ENCODE measurements at places on chromosomes 16 and 17.

GRCh38 chr16:12311877-12312276 is 335.3 kb downstream of the SNX29 start:
- no peak for DNase-seq

- peak; percentile 62 for DNase-seq
Measured at GRCh38 chr16:87392821-87393679, 914 bp downstream of the MAP1LC3B start.

DNA sequence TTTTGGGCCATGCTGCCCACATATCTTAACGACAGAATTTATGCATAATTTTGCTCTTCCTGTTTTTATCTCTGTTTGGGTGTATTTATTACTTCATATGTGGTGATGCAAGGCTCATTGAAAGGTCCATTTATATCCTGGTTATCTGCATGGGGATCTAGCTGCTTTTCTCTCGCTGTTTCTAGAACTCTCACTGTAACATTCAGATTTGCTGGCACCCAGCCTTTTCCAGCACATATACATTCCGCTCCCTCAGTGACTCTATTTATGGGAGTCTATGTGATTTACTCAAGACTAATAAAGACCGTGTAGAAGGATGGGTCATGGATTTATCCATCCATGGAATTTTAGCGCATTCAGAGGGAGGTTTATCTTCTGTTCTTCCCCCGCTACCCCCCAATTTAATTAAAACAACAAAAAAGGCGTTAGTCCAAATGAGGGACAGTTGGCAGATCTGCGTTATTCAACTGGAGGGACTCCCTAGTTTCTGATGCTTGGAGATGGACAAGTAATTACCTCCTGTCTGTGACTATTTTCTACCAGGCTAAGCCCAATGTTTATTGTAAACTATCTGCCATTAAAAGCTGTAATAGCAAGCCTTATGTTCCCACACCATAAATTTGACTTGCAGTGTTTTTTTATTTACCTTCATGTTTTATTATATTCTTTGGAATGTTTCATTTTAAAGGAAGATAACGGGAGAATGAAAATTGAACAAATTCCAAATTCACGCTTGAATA is 19.8 kb upstream of the MARCHF10 start:
- DNase-seq: no peak

- DNase-seq: no peak
Measured at GRCh38 chr16:57781349-57781740, 20.9 kb downstream of the KIFC3 start.

DNA sequence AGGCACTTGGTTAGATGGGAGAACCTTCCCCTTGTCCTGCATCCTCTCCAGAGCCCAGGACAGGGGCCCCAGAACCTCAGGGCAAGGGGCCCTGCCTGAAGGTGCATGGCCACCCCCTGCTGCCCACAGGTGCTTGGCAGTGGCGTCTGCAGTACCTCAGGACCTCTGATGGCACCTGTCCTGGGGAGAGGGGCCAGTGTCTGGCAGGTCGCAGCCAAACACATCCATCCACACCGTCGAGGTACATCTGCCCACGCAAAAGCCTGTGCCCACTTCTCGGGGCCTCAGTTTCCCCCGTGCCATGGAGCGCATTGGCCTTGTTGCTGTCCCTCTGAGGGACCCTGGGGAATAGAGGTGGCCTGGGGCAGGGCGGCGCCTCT is 9.3 kb downstream of the MAP2K3 start:
- DNase-seq: no peak

- no peak for DNase-seq
Measured at GRCh38 chr16:66420396-66420795, 6.7 kb upstream of the BEAN1 start.

DNA sequence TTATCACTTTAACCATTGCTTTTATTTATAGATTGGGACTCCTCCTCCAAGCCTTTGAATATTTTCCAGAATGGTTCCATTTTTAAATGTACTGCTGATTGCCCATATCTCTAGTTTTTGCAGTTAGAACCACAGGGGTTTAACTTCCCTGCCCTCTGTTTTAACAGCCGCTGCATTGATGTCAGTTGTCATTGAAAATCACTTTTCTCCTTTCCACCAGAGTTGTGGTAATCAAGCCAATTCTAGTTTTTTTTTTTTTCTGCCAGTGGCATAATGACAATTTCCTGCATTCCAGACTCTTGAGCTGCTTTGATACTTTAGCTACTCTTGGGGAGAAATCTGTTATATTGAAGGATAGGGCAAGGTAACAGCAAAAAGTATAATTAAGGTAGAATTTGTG is 91.5 kb downstream of the HS3ST4 start:
- no peak for DNase-seq

DNA sequence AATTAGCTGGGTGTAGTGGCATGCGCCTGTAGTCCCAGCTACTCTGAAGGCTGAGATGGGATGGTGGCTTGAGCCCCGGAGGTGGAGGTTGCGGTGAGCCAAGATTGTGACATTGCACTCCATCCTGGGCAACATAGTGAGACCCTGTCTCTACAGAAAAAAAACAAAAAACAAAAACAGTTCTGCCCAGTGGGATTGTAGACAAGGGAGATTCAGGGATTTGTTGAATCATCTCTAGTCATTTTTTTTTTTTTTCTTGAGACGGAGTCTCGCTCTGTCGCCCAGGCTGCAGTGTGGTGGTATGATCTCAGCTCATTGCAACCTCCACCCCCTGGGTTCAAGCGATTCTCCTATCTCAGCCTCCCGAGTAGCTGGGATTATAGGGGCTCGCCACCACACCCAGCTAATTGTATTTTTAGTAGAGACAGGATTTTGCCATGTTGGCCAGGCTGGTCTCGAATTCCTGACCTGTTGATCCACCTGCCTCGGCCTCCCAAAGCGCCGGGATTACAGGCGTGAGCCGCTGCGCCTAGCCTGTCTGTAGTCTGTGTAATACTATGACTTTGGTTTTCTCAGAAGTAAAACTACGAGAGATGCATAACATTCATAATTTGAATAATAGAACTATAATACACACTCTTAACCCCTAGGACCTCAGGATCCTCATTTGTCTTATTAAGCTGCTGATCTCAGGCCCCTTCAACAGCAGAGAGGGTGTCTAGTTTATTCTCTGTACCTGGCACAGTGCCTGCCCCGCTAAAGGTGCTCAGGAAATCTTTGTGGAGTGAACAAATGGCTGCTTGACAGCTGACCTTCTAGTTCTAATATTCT is 1.4 kb downstream of the TEN1 start:
- no peak for DNase-seq

GRCh38 chr16:75387951-75388350 is 45.4 kb downstream of the CFDP1 start:
- no peak for DNase-seq

DNA sequence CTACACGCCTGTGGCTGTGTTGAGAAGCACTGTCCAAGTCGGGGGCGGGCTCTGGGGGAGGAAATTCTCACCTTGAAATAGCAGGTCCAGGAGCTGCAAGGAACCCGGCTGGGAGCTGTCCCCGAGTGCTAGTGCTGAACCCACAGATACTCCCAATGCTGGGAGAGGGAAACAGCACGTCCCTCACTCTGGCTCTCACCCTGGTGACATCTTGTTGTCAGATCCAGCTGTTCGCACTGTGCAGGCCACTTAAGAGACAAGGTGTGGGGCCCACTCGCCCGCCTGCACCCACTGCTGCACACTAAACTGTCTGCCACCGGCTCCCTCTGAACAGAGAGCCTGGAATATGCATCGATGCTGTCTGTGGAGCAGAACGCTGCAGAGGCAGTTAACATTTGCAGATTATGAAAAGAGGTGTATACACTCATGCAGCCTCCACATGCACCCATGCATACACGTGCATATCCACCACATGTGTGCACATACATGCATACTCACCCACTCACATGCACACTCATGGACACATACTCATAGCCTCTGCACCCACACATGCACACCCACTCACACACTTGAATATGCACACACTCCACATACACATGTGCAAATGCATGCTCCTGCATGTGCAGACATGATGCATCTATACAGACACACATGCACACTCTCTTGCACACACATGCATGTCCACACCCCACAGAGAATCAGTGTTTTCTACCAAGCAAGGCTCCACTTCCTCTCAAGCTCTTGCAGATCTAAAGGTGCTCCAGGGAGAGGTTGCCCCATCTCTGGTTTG is 42.0 kb downstream of the MGAT5B start:
- no peak for DNase-seq

- no peak for DNase-seq
Measured at GRCh38 chr17:59812139-59812538, 80.6 kb downstream of the TUBD1 start.

DNA sequence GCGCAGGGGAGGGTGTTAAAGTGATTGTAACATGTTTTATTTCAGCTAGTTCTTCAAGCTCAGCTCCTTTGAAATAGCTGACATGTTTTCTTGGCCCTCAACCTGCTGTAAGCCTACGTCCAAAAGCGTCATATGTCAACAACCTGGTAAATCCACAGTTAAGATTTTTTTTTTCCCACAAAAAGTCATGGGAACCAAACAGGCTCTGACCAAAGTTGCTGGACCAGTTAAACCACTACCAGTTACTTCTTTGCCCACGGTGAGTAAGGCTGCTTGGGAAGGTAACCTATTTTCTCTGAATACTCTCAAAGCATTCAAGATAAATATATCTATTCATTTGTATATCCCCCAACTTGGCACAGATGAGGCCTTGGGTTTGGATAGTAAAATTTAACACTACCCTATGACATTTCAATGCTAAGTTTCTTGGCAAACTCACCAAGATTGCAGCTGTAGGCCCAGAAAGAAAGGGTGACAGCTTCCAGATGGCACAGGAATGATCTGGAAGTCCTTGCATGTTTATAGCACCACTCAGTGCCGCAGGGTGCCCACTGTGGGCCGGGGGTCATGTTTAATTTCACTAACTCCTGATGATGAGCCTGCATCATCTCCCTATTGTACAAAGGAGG is 166.2 kb downstream of the XYLT1 start:
- DNase-seq: no peak

GRCh38 chr17:74176546-74177001 is 26.9 kb upstream of the RPL38 start:
- DNase-seq: peak; percentile 49

DNA sequence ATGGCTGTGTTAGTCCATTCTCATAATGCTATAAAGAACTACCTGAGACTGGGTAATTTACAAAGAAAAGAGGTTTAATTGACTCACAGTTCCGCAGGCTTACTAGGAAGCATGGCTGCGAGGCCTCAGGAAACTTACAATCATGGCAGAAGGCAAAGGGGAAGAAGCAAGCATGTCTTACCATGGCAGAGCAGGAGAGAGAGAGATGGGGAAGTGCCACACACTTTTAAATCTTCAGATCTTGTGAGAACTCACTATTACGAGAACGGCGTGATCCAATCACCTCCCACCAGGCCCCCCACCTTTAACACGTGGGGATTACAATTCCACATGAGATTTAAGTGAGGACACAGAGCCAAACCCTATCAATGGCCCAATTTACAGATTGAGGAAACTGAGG is 96.5 kb downstream of the SDK2 start:
- DNase-seq: no peak

- peak; percentile 8 for DNase-seq
Measured at GRCh38 chr17:4607773-4608187, 23.5 kb downstream of the SMTNL2 start.

DNA sequence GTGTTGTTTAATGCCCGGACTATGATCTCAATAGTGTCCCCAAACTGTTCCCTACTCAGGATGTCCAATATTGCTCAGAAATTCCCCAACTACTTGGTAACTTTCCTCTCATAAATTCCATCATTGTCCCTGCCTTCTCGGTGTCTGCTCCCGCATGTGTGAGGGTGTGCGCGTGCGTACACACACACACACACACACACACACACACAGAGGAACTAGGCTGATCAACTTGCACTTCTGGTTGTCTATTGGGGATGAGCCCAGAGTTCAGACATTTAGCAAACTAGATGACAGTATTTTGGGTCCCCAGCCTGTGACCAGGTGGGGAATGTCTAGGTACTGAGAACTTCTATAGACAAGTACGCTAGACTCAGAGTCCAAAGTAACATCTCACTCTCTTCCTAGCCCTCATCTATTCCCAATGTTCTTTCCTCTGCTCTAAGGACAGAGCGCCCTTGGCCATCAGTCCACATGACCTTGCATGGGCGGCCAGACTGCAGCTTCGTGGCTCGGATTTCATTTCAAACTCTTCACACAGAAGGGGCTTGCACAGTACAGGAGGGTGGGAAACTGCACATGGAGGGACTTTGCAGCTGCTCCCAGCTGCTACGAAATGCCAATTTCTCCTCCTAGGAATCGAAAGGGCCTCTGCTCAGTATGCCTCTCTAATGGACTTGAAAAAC is 5.3 kb downstream of the HS3ST3A1 start:
- DNase-seq: no peak

GRCh38 chr16:50245417-50246298 is 20.7 kb upstream of the ADCY7 start:
- DNase-seq: no peak

Measured in nucleus accumbens (tissue), 56 donors.